ENCODE measurements at places on chromosomes 5 and 9.

DNA sequence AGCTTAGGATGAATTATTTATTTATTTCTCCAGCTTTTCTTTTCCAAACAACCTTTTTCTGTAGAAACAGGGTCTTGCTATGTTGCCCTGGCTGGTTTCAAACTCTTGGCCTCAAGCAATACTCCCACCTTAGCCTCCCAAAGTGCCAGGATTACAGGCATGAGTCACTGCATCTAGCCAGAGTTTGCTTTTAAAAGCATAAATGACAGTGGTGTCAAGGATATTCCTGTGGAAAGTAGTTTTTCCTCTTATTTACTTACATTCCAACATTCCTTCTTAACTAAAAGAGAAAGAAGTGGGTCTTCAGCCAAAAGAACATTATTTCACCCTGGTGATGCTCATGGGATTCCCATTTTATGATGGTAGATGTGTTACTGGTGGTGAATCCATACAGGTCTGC is 62.4 kb downstream of the GRIA1 start:
- DNase-seq = no peak

DNA sequence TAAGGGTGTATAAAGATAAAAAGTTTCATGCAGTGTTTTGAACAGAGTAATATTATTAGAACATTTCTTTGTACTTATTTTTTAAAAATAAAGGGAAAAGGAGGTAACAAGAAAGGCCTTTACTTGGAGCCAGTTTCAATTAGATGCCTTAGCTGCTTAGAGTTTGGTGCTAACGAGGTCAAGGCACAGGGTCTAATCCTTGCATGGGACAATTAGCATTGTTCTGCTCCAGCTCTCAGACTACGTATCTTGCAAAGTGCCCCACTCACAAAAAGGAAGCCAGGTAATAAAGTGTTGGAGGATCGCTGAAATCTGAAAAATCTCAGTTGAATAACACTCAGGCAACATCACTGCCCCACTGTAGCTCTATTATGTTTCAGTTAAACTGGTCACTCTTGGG is 2011.3 kb downstream of the EFNA5 start:
- no peak for DNase-seq

DNA sequence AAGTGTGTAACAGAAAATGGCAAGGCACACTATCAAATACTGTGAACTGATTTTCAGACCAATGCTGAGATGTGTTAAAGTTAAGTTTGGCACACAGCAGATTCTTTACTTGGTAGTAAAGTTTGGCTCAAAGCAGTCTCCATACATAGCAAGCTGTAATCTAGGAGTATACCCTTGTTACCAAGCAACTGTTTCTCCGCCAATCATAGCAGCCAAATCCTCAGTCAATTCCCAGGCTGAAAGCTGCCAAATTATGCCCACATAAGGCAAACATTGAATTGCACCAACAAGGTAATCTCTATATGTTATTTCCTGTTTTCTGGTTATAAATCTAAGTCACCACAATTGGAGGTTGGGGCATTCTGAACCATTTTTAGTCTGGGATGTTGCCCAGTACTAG is 345.7 kb downstream of the DEPDC1B start:
- no peak for DNase-seq

GRCh38 chr5:3854188-3854821 is 258.7 kb downstream of the IRX1 start:
- DNase-seq = no peak

DNA sequence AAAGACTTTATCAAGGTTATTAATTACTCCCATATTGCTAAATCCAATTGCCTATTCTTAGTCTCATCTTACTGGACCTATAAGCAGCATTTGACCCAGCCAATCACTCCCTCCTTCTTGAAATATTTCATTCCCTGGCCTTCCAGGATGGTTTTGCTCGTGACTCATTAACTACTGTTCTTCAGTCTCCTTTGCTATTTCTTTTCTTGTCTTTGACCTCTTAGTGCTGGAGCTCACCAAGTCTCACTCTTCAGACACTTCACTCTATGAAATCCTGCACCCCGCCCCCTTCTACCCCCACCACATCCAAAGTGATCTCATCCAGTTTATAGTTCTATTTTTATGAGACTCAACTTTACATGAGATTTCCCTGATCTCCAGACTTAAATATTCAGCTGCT is 803.1 kb upstream of the WWC1 start:
- no peak for DNase-seq

DNA sequence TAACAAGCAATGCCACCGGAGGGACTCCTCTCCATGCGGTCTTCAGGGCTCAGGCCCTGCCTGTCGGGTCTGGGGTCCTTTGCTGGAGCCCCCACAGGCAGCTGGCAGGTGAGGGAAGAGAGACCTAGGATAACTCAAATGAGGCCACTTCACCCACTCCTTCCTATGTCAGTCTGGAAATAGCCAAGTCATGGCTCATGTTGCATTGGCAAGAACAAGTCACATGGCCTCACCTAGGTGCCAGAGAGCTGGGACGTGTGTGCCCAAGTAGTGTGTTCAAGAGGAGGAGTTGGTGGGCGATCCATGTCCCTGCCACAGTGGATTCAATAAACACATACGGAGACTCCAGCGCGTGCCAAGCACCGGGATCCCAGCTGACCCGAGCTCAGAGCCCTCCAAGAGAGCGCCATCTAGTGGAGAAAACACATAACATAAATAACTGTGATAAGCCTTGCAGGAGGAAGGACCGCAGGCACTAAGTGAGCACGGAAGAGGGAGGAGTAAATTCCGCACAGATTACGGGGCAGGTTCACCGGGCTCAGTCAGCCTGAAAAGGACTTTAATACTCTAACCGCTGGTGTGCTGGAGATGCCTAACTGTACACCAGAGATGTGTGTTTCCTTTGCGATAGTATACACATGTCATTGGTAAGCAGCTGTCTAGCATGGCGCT is 580.8 kb downstream of the CCDC171 start:
- DNase-seq = peak; percentile 28

DNA sequence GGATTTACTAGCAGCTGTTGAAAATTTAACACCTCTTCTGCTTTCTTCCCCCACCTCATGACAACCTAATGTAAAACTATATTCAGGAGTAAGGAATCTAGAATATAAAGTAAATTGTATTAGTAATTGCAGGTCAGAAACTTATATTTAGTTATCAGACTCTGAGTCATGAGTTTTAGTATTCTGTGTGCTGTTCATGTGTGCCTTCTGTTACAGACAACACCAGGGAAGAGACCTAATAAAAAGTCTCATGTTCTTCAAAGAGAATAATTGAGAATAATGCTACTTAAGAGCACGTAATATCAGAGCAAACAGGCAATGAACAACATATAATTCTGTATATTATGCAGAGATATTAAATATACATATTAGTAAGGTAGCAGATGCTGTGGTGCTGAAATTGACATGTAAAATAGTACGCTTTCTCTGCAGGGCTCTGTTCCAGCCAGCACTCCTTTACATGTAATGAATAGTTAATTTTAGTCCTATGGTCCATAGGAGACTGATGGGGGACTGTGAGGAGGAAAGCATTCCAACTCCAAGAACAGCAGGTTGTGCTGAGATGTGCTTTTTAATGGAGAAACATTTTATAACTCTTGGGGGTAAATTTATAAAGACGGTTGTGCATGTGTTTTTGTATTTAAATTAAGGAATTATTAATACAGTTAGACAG is 106.4 kb downstream of the ZSWIM6 start:
- DNase-seq = no peak

GRCh38 chr9:129476821-129477611 is 143.9 kb downstream of the C9orf50 start:
- DNase-seq = no peak

Measured in activated naive CD8-positive, alpha-beta T cell treated with anti-CD3 and anti-CD28 coated beads for 36 hours (primary cell).